Aortic smooth muscle cell (primary cell): ENCODE measurements at places on chromosomes 11 and 22. TPM values are rescaled to one million over a fixed set of nuclear protein-coding genes. Genes with fewer than 3 reads are reported as not detected.

OR52A1 gene
- total RNA-seq: not detected in 2 replicates

OR4D11 gene
- not detected in 2 replicates for total RNA-seq

MAJIN gene
- total RNA-seq: not detected in 2 replicates

OR4A16 gene
- total RNA-seq: not detected in 2 replicates

CD44 gene
- total RNA-seq: 239 and 451 TPM in 2 replicates

CASP5 gene
- total RNA-seq: not detected in 2 replicates

GUCY1A2 gene
- total RNA-seq: 0.31 and 0.53 TPM in 2 replicates

AGBL2 gene
- 1.2 and 1.6 TPM in 2 replicates for total RNA-seq

TMEM191B gene
- total RNA-seq: 1.6 and 3.1 TPM in 2 replicates

MS4A6E gene
- not detected in 2 replicates for total RNA-seq

LMO1 gene
- not detected in 2 replicates for total RNA-seq

BLID gene
- total RNA-seq: 16.6 and 36.6 TPM in 2 replicates

MUC5AC gene
- total RNA-seq: under 0.01 TPM in 1 of 2 replicates, not detected in the other

MPZL3 gene
- total RNA-seq: 0.19 and 0.66 TPM in 2 replicates

SEPTIN3 gene
- total RNA-seq: not detected in 2 replicates

PRAME gene
- total RNA-seq: 0.06 TPM in 1 of 2 replicates, not detected in the other

KDELR3 gene
- 95.3 and 125 TPM in 2 replicates for total RNA-seq

LRRC56 gene
- total RNA-seq: 0.25 and 0.53 TPM in 2 replicates

POU2AF2 gene
- not detected in 2 replicates for total RNA-seq

SCO2 gene
- total RNA-seq: 0.62 and 2.0 TPM in 2 replicates

OR51B2 gene
- total RNA-seq: 0.12 TPM in 1 of 2 replicates, not detected in the other

KRTAP5-11 gene
- not detected in 2 replicates for total RNA-seq

MN1 gene
- 6.1 and 15.1 TPM in 2 replicates for total RNA-seq

USP2 gene
- 0.06 and 0.13 TPM in 2 replicates for total RNA-seq

SYNGR1 gene
- 8.1 and 9.0 TPM in 2 replicates for total RNA-seq

APOA4 gene
- total RNA-seq: not detected in 2 replicates

LINC01488 gene
- not detected in 2 replicates for total RNA-seq

PNPLA3 gene
- total RNA-seq: 1.1 and 2.4 TPM in 2 replicates

BATF2 gene
- 0.26 and 0.81 TPM in 2 replicates for total RNA-seq

NELL1 gene
- not detected in 2 replicates for total RNA-seq

TOLLIP gene
- total RNA-seq: 23.4 and 26.4 TPM in 2 replicates

OR8D4 gene
- total RNA-seq: 0.06 TPM in 1 of 2 replicates, not detected in the other

PAX6 gene
- 0.26 and 0.56 TPM in 2 replicates for total RNA-seq

TYR gene
- total RNA-seq: not detected in 2 replicates

GLYATL2 gene
- total RNA-seq: 0.40 and 1.2 TPM in 2 replicates

CABP7 gene
- total RNA-seq: under 0.01 TPM in 1 of 2 replicates, not detected in the other
